ENCODE measurements at places on chromosomes 2 and 18. TPM values are rescaled to one million over a fixed set of nuclear protein-coding genes. Genes with fewer than 3 reads are reported as not detected.

- DNase-seq = no peak
Measured at GRCh38 chr2:64283641-64284361, 139.6 kb upstream of the PELI1 start.

GRCh38 chr2:235698028-235698427 lies 204.2 kb downstream of the AGAP1 start:
- DNase-seq = no peak

PRSS56 gene
- total RNA-seq = not detected

DNA sequence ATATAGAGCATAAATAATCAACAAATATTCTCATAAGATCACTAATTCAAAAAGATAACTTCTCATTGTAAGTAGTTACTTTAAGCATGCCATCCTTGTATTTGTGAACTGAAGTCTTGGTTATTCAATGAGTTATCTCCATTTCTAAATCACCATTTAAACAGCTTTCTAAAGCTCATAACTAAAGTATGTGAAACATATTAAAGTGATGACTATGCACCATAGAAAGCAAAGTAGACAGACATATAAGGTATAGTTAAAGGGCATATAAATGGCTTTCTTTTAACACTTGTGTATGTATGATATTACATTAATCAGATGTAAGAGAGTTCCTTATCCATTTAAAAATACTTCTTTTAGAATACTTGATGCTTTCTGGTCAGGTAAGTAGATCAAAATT lies 83.5 kb downstream of the IKZF2 start:
- no peak for DNase-seq

GRCh38 chr2:172772633-172773032 lies 37.0 kb downstream of the RAPGEF4 start:
- DNase-seq = no peak

DNA sequence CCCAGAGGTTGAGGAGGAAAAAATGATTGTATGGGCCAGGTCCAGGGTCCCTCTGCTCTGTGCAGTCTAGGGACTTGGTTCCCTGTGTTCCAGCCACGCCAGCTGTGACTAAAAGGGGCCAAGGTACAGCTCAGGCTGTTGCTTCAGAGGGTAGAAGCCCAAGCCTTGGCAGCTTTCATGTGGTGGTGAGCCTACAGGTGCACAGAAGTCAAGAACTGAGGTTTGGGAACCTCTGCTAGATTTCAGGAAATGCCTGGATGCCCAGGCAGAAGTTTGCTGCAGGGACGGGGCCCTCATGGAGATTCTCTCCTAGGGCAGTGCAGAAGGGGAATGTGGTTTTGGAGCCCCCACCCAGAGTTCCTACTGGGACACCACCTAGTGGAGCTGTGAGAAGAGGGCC lies 10.6 kb upstream of the MBP start:
- no peak for DNase-seq

- DNase-seq = peak; percentile 55
Measured at GRCh38 chr2:26606847-26607190, 34.3 kb downstream of the CIB4 start.

DNA sequence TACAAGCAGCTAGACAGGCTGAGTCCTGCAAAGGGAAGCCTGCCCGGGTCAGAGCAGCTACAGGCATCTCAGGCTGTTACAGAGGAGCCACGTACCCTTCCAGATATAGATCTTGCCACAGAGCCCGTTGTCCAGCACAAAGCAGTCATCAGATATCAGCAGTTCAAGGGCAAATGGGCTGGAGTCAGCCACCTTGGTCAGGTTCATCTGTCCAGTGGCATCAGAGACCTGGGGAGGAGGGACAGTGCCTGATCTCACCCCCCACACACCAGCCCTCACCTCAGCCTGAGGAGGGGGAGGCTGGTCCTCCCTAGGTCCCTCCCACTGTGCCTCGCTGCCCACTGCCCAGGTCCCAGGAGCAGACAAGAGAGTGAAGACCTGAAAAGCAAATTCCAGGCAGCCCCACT lies 12.2 kb downstream of the CAPG start:
- DNase-seq = peak; percentile 33

- DNase-seq = no peak
Measured at GRCh38 chr18:3874125-3874524, 424.2 kb downstream of the TGIF1 start.

All from sigmoid colon (tissue), 7 donors.